ENCODE measurements at places on chromosomes 3 and 15.
A peak's percentile ranks its signal among the peaks of the same experiment; 100 is the strongest.

GRCh38 chr3:161890147-161890625, 393.6 kb downstream of the OTOL1 start:
- DNase-seq: no peak

GRCh38 chr3:11452885-11453847, 181.0 kb downstream of the ATG7 start:
- DNase-seq: no peak

GRCh38 chr3:52827866-52828376, 2.6 kb downstream of the ITIH4 start:
- DNase-seq: no peak

DNA sequence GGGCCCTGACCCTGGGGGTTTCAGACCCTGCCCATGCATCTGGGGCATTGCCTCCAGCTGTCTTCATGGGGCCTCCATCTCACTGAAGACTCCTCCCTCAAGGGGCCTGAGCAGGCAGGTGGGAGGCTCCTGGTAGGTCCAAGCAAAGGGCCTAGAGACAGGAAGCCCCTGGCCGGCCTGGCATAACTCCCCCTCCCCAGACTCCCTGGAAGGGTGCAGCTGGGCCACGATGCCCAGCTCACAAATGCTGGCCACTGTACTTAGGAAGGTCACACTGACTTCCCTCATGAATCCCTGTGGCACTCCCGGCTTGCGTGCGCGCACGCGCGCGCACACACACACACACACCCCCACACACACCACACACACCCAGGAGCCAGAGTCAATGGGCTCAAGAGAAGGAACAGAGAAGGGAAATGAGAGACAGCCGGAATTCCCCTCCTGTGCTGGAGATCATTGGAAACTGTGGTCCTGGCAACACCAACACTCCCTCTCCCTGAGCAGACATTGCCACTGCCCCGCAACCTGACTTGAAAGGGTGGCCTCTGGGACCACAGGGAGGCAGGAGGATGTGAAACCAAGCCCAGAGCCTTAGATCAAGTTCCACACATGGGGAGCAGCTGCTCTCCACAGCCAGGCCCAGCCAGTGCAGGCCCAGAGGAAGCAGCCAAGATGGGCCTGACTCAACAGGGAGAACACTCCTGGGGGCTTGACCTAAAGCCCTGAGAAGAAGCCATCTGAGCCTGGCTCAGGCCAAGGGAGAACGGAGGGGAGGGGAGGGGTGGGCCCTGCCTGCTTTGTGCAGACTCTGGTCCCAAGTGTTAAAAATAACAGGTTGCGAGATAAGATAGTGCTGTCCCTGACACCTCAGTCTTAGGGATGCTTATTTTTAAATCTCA, 69.7 kb downstream of the SCN5A start:
- no peak for DNase-seq

DNA sequence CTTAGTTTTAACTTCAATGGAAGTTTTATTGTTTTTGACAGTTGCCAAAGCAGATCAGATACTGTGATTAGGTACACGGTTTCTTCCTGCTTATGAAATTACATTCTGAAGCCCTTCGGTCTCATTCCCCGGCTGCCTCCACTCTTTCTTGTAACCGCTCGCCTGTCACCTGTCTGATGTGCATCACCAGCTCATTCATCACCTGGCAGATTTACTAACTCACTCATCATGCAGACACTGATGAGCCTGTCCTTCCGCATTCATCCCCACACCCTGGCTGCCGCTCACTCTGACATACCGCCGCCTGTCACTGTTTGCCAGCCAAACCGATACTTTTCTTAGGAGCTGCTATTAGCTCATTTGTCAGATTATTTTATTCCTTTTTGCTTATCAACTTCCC, 82.8 kb upstream of the NSMCE3 start:
- no peak for DNase-seq

DNA sequence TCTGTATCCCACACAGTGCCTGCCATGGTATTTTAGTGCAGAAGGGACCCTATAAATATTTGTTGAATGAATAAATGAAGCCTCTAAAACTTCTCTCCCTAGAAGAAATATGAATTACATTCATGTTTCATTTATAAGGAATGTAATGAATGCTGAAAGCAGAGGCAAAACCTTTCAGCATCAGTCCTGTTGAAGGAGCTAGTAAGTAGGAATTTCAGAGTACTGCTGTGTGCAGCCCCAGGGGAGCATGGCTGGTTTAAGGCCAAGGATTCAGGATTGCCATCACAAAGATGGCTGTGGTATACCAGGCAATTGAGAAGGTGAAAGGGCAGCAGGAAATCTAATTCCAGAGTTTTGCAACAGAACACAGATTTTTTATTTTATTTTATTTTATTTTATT, 1131.4 kb downstream of the IGSF11 start:
- DNase-seq: no peak

DNA sequence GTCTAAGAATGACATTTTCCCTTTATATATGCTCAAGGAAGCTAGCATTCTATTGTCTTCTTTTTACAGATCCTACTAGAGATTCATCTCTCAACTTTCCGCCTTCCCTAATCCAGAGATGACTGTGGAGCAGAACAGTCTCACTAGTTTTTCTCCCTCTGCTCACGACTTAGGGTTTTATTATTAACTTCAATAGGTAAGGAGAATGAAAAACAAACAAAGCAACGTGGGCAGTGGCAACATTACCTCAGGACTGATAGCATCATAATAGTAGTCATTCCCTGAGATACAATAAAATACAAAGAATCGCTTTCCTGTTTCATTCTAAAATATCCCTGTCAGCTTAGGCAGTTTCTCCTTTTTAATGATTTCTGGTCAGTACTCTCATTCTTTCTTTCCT, 154.3 kb upstream of the PLAAT1 start:
- DNase-seq: no peak

GRCh38 chr3:58874795-58875194, 175.0 kb downstream of the CFAP20DC start:
- no peak for DNase-seq

DNA sequence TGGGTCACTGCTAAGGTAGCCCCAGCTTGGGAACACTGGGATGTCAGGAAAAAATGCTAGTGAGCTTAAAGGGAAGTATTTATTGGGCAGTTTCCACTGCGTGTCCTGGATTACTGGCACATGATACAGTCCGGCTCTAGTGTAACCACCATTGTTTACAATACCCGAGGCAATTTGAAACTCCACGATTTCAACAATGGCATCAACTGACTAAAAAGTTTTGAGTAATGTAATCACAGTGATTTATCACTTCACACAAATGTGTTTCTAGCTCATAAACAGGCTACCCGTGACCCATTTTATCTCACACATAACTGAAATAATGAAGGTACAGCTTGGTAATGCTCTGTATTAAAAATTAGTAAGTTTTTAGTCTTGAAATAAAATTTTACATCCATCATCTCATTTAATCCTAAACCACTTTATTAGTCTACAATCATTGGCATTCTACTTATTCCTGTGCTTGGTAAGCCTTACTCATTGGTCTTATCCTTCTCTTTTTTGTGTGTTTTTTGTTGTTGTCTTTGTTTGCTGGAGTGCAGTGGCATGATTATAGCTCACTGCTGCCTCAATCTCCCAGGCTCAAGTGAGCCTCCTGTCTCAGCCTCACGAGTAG, 7.6 kb downstream of the ZMAT3 start:
- DNase-seq: no peak

DNA sequence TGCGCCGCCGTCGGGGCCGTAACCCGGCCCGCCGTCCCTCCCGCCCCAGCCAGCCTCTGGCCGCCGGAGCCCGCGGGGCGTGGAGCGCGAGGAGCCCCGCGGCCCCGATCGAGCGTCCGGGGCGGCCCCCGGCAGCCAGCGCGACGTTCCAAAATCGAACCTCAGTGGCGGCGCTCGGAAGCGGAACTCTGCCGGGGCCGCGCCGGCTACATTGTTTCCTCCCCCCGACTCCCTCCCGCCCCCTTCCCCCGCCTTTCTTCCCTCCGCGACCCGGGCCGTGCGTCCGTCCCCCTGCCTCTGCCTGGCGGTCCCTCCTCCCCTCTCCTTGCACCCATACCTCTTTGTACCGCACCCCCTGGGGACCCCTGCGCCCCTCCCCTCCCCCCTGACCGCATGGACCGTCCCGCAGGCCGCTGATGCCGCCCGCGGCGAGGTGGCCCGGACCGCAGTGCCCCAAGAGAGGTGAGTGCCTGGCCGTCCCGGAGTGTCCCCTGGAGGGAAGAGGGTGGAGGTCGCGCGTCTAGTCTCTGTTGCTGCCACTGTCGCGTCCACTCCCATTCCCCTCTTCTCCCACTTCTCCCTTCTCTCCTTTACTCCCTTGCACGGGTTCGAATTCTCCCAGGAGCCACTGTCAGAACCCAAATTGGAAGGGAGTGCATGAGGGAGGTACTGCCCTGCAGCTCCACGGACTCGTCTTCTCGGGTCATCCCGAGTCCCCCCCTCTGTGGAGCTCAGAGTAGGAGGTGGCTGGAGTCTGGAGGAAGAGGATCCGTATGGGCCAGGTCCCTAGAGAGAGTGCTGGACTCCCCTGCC, 585 bp downstream of the CSK start:
- DNase-seq: peak; percentile 65

DNA sequence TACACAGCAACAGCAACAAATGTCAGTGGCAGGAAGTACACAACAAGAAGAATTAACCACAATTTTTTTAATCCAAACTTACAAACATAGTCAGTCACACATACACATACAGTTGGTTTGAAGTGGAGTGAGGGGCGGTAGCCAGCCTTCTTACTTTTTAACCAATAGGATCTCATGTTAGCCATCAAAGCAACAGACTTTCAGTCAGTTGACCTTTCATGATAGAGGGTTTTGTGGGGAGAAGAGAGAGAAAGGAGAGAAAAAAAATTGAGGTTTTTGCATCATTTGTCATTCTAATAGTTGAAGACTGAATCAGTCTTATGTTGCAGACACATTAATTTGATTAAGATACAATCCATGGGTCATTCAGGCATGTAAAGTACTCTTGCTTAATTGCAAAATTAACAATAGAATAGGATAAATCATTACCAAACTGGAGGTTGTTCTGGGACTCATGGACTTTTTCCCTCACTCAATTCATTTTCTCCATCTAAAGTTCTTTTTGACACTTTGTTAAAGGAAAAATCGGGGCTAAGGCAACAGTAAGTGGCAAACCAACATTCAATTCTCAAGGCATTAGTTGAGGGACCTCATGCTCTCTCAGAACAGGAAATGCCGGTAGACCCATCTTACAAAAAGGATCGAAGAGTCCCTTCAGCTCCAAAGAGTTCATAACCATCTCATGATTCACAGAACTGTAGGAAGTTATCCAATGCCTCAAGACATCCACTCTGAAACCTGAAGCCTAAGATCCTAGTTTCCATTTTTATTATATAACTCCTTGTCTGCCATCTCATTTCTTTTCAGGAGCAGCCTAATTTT, 159.5 kb upstream of the LPP start:
- peak; percentile 66 for DNase-seq

DNA sequence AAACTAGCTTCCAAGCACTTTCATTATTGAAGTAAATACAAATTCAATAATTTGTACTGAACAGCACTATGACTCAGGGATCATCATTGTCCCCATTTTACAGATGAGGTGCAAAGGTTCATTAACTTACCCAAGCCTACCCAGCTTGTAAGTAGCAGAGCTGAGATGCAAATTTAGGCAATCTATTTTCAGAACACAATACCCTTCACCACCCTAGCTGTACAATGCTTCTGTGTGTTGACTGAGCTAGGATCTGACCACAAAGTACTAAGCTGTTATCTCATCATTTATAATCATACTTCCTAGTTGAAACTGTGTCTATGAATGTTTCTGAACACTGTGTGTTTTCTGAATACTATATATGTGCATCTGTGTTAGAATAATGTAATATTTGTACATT, 3.2 kb upstream of the ILDR1 start:
- no peak for DNase-seq

DNA sequence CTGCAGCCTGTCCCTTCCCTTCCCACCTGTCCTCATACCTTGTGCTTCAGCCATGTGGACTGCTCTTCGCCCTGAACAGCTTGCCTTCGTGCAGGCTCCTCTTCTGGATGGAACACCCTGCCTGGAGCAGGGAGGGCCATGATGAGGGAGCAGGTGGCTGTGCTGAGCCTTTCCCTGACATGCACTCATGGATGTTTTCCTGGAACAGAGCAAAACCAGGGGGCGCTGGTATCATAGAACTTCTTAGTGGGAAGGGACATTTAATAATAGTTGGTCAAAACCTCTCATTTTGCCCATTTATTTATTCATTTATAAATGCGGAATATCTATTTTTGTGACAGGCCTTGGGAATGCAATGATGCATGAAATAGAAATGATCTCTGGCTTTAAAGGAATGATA, 149.3 kb downstream of the CACNA1D start:
- no peak for DNase-seq

DNA sequence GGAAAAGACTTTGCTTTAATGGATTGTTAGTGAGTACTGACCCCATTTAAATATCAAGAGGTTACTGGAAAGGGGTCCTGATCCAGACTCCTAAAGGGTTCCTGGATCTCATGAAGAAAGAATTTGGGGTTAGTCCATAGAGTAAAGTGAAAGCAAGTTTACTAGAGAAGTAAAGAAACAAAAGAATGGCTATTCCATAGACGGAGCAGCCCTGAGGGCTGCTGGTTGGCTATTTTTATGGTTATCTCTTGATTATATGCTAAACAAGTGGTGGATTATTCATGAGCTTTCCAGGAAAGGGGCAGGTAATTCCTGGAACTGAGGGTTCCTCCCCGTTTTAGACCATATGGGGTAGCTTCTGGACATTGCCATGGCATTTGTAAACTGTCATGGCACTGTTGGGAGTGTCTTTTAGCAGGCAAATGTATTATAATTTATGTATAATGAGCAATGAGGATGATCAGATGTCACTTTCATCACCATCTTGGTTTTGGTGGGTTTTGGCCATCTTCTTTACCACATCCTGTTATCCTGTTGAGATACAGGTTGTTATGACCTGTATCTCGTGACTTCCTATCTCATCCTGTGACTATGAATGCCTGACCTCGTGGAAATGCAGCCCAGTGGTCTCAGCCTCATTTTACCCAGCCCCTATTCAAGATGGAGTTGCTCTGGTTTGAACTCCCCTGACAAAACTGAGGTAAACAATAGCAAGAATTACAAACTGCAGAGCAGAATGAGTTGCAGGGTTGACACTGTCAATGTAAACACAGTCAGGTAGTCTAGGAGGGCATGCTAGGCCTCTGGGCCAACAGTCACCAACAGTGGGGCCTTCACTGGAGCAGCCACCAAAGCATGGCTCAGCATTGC, 10.3 kb upstream of the GPR160 start:
- no peak for DNase-seq

- DNase-seq: no peak
These were observed 222.1 kb downstream of the LRTM1 start for GRCh38 chr3:54705730-54706129.

DNA sequence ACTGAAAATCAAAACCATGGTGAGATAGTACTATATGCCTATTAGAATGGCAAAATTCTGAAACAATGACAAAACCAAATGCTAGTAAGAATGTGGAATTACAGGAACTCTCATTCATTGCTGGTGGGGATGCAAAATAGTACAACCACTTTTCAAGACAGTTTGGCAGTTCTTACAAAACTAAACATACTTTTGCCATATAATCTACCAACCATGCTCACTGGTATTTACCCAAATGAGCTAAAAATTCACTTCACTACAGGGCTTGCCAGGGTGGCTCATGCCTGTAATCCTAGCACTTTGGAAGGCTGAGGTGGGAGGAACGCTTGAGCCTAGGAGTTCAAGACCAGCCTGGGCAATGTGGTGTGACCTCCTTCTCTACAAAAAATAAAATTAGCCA, 40.0 kb downstream of the MYO9A start:
- no peak for DNase-seq
